ENCODE measurements at places on chromosomes 16 and 17.

- DNase-seq, result no peak
Measured at GRCh38 chr17:31393749-31394146, 2.3 kb downstream of the RAB11FIP4 start.

DNA sequence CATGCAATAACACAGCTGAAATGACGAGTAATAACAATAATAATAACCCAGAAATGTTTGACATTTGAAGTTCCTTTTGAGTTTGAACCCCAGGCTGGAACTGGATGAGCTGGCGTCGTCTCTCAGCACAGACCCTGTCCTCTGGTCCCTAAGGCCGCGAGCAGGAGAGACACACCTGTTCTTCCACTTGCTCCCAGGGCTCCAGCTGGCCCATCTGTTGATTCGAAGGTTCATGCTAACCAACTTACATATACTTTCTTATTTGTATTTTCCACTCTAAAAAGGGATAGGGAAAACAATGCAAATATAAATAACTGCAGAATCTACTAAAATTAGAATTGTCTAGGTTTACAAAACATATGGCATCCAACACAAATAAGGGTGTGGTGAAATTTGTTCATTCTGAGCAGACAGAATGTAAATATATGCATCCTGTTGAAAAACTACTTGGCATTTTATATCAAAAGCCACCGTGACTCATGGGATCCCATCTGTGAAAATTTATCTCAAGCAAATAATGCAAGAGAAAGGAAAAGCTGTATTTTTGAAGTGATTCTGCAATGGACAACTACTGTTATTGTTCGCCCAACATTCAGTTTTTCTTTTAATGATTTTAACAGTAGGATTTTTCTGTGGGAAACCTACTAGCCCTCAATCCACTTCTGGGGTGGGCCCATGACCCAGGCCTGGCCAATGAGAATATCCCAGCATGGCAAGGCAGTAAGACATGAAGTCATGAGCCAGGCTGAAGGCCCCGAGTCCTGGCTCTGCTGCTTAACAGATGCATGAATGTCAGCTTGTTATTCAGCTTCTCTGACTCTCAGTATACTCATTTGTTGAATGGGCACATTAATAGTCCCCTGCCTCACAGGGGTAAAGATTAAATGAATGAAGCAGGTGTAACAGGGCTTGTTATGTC, 13.2 kb upstream of the RGS9 start:
- peak; percentile 31 for DNase-seq

DNA sequence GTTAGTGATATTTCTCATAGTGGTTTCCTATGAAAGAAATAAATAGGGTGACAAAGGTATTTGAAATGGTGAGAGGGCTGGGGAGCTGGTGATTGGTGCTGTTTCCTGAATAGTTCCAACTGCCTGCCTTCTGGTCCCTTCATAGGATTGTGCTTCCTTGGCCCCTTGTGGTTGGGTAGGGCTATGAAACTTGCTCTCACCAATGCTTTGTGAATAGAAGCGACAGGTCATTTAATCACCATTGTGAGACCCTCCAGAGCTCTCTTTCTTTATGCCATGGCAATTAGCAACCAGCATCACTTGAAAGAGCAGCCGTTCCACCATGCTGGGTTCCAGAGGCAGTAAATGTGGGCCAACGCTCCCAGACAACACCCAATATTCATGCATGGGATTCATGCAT, 23.7 kb upstream of the WWOX start:
- no peak for DNase-seq

GRCh38 chr16:30786936-30787612, at the start of gene ZNF629:
TSS of gene ZNF629 (minus strand) at chr16:30787205. CDS start at chr16:30784482, 2,723 bp downstream.
- peak; percentile 80 for DNase-seq

DNA sequence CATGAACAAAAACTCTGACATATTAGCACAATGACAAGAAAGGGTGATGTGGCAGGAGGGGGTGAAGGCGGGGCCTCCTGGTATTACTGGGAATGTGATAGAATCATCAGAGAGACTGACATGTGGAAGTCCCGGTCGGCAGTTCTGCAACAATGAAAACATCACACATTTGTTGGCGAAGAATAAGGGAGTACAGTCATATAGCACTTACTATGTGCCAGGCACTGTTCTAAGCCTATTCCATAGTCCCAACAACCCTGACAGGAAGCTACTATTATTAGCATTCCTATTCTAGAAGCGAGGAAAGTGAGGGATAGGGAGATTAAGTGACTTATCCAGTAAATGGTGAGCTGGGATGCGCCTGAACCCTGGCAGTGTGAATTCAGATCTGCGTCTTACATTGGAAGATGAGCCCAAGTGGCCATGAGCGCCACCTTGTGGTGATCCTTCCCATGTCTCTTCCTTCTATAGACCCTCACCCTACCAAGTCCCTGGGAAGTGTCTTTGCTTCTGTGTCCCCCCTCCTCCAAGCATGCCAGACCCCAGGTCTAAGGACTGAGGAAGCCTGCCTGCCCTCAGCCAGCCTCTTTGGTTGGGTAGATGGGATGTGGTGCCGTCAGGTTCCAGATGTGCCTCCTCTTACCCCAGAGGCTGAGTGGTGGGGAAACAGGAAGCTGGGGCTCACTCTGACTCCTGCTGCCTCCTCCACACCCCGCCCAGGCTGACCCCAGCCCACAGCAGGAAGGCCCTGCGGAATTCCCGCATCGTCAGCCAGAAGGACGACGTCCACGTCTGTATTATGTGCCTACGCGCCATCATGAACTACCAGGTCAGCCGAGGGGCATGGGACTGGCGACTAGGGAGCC, 14.0 kb downstream of the FMNL1 start:
- DNase-seq, result peak; percentile 79

DNA sequence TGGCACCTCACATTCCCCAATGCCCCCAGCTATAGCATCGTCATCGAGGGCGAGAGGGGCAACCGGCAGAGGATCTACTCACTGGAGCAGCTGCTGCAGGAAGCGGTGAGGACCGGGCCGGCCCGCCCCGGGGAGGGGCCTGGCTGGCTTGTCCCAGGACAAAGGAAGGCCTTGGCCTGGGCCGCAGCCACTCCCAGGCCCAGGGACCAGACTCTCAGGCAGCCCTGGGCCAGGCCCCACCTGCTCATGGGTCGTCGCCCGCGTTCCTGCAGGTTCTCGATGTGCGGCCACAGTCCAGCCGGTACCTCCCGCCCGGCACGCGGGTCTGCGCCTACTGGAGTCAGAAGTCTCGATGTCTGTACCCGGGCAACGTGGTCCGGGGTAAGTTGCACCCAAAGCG, 53.4 kb downstream of the ACTG1 start:
- DNase-seq, result no peak

DNA sequence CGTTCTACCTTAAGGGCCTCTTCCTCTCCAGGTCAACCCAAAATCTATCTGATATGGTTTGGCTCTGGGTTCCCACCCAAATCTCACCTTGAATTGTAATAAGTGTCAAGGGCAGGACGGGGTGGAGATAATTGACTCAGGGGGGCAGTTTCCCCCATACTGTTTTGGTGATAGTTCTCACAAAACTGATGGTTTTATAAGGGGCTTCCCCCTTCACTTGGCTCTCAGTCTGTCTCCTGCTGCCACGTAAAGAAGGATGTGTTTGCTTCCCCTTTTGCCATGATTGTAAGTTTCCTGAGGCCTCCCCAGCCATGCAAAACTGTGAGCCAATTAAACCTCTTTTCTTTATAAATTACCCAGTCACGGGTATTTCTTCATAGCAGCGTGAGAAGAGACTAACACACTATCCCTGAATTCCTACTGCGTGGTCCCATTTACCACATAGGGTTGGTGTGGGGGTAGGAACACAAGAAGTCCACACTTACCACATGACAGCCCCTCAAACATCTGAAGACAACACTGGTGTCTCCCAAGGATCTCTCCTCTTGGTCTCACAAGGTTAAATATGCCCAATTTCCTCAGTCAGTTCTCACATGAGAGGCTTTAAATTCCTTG, 8.2 kb downstream of the COTL1 start:
- DNase-seq, result no peak

DNA sequence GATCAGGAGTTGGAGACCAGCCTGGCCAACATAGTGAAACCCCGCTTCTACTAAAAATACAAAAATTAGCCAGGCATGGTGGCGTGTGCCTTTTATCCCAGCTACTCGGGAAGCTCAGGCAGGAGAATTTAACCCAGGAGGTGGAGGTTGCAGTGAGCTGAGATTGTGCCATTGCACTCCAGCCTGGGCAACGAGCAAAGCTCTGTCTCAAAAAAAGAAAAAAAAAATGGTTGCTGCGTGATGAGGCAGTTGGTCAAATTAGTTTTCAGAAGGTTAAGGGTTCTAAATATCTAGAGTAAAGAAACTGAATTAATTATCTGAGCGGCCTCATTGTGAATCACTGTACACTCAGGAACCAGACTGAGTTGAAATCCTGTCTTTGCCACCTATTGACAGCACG, 3.5 kb upstream of the CD68 start:
- no peak for DNase-seq

- DNase-seq, result peak; percentile 64
Measured at GRCh38 chr17:76793775-76794174, 55.9 kb downstream of the MFSD11 start.

- no peak for DNase-seq
Measured at GRCh38 chr17:79420318-79421243, 190.3 kb downstream of the RBFOX3 start.

DNA sequence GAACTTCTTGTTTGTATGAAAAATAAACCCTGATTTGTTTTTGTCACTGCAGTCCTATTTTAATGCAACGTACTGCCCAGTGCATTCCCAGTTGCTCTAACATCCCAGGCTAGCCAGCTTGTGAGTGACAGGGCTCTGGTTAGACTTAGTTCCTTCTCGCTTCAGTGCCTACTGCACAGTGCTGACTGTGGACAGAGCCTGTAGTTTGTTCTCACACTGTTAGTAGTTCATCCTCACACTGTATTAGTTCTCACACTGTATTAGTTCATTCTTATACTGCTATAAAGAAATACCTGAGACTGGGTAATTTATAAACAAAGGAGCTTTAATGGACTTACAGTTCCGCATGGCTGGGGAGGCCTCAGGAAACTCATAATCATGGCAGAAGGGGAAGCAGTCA, 116.6 kb upstream of the SALL1 start:
- no peak for DNase-seq

GRCh38 chr16:14029658-14030057, 41.5 kb upstream of the MRTFB start:
- DNase-seq, result no peak
